ENCODE measurements at places on chromosomes 1 and 21.

DNA sequence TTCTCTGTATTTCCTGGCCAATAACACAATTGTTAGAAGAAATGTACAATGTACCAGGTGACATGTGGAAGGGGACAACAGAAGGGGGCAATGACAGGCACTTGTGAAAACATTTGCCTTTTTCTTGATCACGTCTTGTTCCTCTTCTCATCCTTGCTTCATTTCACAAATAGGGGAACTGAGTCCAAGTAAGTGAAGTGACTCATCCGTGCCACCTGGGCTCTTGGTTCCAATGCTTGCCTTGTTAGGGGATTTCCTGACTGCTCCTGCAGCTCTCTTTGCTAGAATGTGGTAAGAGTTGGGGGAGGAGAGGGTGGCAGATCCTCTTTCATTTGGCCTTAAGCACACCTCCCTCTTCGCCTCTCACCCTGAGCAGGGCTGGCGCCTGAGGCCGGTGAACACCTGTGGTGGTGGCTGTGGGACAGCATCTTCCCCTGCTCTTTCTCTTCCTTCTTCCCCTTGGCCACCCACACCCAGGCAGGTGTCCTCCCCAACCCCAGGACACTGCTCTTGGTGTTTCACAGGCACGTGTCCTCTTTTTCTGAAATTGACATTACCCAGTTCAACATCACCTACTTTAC lies 2.2 kb upstream of the RHEX start:
- peak; percentile 22 for DNase-seq

DNA sequence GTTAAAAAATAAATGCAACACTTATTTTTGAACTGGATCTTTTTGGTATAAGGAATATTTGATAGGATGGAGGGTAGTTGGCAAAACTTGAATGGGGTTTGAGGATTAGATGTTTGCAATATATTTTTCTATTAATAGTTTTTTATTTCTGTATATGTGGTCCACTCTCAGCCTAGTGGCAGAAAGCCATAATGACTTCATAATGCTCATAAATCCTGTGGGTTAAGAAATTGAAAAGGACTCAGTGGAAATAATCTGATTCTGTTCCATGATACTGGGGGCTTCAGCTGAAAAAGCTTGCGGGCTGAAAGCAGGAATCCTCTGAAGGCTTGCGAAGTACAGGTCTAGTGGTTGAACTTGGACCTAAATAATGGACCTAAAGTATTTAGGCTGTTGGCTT lies 1028.6 kb upstream of the PRMT6 start:
- no peak for DNase-seq

DNA sequence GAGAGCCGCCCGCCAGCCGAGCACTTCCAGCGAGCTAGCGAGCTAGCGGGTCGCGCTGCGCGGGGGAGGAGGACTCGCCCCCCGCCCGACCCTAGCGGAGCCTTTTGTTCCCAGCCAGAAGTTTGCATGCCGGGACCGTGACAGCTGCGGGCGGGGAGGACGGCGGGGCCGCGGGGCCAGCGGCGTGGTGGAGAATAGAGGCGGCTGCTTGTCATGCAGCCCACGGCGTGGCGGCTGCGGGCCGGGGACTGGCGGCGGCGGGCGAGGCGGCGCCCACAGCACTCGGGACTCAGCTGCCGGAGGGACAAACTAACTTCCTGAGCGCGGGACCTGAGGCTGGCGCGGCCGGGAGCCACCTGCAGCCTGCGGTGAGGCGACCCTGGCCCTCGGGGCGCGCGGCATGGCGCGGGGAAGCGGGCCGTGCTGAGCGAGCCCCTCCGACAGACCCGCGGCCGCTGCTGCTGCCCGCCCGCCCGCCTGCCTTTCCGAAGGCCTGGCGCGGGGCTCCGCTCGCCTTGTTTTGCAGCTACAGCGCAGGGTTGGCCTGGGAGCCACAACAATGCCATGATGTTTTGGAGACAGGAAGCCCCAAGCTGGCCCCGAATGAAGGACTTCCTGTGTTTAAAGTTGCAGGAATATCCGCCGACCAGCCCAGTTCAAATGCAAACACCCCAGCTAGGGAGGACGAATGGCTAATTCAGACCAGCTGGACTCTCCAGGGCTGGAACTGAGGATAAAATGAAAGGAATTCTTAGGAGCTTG lies 82.2 kb upstream of the BMP8A start:
- peak; percentile 89 for DNase-seq

DNA sequence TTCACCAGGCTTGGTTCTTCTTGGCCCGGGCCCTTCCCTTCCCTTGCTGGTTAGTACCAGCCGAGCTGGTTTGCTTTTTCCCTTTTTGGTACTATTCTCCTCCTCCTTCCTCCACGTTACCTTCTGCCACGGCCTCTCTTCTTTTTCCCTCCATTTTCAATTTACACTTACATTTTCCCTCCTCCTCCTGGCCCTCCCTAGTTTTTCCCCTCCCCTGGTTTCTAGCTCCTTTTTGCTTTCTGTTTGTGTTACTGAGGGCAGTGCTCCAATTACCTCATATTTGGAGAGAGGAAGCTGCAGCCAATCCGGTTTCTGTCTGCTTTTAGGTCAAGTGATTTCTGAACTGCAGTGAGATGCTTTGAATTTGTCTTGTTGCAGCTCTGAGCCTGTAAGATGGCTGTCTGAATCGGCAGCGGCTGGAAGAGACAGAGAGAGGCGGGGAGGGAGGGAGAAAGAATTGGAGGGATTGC lies 63.7 kb downstream of the MACF1 start:
- no peak for DNase-seq

- DNase-seq = no peak
These were observed 126.7 kb downstream of the APP start for GRCh38 chr21:26043891-26044290.

GRCh38 chr1:178506669-178507068 lies 6.2 kb upstream of the TEX35 start:
- no peak for DNase-seq

Data from C1 segment of cervical spinal cord (tissue), 14 donors.